CD4-positive, CD25-positive, alpha-beta regulatory T cell (primary cell): ENCODE measurements at places on chromosomes 4 and X. TPM values are rescaled to one million over a fixed set of nuclear protein-coding genes. Genes with fewer than 3 reads are reported as not detected.

The DDX53 gene
- polyA plus RNA-seq = not detected

The FMR1NB gene
- not detected for polyA plus RNA-seq

The SOX3 gene
- not detected for polyA plus RNA-seq

The OPN1LW gene
- polyA plus RNA-seq = not detected

The ITGB1BP2 gene
- polyA plus RNA-seq = not detected

The LRP2BP gene
- polyA plus RNA-seq = 1.2 TPM
